ENCODE measurements at places on chromosomes 3 and 15.

- no peak for DNase-seq
Measured at GRCh38 chr15:58777107-58777506, 6.0 kb downstream of the MINDY2 start.

GRCh38 chr3:142853270-142854168 is 35.4 kb downstream of the PCOLCE2 start:
- DNase-seq: no peak

DNA sequence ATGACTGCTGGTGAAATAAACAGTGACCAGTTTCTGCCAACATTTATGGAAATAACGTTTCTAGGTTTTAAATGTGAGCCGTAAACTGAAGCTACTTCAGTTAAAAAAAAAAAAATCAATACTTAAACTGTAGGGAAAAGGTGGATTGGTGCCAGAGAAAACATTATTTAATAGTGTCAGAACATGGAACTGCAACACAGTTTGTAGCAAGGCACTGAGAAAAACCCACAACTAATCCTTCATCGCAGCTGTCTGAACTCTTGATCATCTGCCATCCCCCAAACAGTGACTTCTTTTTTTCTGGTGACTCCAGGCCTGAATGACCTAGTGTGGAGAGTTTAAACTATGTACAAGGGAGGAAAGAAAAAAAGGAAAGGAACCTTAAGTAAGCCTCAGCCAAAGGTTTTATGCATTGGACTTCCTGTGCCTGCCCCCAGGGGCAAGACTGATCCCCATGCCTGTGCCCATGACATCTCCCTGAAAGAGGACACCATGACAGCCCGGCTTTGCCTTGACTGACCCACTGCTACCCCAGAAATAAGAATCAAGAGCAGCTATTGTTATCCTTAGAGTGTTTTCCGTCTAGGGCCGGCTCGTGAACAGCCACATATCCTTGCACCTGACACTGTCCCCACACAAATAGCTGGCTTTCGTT is 33.1 kb downstream of the CRTAP start:
- DNase-seq: no peak

GRCh38 chr3:105793040-105793439 is 75.8 kb downstream of the CBLB start:
- no peak for DNase-seq

- DNase-seq: peak; percentile 17
Measured at GRCh38 chr15:94234300-94234699, 2.9 kb downstream of the MCTP2 start.

- DNase-seq: no peak
Measured at GRCh38 chr3:39166134-39166710, 12.8 kb upstream of the CSRNP1 start.

- DNase-seq: no peak
Measured at GRCh38 chr3:148062590-148062989, 635.1 kb upstream of the AGTR1 start.

DNA sequence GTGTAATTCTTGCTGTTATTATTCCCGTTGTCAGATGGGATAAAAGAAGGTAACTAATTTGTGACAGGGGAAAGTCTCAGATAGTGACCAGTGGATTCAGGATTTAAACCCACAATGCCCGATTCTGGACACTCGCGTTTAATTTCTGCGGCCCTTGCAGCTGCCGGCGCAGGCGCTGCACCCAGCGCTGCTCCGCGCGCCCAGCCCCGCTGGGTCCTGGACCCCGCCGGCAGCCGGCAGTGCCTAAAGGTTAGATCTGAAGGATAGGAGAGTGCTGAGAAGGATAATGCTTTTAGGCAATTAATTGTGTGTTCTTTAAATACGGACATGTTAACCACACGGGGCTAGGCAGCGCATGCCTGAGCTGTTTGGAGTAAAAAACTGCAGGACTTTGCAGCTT is 3.6 kb upstream of the MKRN3 start:
- no peak for DNase-seq

DNA sequence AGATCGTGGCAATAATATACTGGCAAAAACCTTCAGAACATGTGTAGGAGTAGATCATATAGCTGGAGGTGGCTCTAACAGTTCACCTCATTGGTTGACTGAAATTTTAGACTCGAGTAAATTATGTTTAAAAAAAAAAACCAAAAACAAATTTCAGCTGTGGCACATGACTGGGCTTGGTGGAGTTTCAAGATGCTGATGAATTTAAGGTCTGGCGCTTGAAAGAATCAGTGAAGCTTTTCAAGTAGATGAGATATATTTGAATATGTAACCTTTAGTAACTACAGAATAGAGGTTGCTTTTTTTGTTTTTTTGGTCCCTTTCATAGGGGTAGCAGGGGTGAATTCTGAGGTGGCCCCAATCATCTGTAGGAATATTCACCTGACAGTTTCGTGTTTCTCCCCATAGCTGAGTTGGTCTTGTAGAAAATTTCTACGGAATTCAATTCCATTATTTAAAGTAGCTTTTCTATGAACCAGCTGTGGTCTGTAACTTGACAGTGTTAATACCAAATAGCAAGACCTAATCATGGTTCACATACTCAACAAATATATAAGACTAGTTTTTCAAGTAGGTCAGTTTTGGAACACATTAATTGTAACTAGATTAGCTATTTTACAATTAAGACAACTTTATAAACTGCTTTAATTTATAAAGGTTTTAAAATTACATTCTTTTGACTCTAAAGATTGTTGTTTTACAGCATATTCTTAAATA is 65.6 kb downstream of the MAP4 start:
- DNase-seq: no peak

DNA sequence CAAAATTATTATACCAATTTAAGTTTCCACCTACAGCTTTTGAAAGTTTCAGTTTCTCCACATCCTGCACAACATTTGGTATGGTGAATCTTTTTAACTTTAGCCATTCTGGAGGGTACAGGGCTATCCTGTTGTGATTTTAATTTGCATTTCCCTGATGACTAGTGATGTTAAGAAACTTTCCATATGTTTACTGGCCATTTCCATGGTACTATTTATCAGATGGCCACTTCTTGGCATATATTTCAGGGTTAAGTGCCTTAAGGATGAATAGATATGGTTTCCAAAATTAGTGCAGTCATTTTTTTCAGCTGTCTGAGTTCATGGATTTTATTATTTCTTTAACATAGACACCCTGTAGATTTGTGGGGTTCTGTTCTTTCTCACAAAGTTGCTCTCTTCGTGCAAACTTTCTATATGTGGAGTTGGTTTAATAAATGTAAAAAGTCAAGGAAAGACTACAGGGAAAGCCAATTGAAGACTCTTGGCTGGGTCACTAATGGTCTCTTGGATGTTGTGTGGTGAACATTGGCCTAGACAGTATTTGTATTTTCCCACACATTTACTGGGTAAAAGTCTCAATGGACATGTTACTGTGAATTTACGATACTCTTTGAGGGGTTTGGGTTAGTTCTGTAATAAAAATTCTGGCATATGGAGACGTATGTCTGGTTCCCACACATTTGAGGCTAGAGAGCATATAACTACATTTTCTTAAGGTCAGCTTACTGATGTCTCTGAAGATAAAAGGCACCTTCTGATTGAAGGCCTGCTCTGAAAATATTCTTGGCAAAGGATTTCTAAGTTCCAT is 147.5 kb upstream of the PDZRN3 start:
- no peak for DNase-seq
